GM20000 (cell line): ENCODE measurements at places on chromosomes 7 and 10.

GRCh38 chr7:120720317-120720716 lies 137.6 kb downstream of the TSPAN12 start:
- DNase-seq: no peak

DNA sequence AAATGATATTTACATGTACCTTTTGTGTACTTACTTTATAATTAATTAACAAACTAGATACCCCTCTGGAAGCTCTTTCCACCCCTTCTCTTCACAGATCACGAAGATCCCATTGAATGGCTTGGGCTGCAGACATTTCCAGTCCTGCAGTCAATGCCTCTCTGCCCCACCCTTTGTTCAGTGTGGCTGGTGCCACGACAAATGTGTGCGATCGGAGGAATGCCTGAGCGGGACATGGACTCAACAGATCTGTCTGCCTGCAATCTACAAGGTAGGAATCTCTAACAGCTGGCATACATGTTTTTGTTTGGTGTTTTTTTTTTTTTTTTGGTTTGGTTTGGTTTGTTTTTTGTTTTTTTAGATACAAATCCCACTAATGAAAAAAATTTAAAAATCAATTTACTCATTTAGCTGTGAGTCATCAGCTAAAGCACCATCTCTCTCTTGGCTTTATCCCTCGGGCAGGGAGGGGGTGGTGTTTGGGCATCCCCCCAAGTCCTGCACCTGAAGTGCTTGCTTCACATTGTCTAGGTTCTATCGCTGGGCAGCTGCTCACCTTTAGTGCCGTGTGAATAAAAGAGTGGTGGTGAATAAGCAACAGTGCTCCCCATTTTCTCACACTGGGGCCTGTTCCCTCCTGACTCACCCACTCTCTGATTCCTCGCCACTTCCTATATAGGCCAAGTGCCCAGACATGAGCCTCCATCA lies 68.9 kb downstream of the MET start:
- no peak for DNase-seq

- no peak for DNase-seq
Measured at GRCh38 chr10:118511711-118512110, 83.7 kb downstream of the PRLHR start.

- no peak for DNase-seq
Measured at GRCh38 chr7:2468227-2468626, 8.0 kb downstream of the GRIFIN start.

- DNase-seq: no peak
Measured at GRCh38 chr10:97882142-97883091, 32.8 kb downstream of the GOLGA7B start.

- no peak for DNase-seq
Measured at GRCh38 chr10:266974-267425, 131.7 kb downstream of the ZMYND11 start.

DNA sequence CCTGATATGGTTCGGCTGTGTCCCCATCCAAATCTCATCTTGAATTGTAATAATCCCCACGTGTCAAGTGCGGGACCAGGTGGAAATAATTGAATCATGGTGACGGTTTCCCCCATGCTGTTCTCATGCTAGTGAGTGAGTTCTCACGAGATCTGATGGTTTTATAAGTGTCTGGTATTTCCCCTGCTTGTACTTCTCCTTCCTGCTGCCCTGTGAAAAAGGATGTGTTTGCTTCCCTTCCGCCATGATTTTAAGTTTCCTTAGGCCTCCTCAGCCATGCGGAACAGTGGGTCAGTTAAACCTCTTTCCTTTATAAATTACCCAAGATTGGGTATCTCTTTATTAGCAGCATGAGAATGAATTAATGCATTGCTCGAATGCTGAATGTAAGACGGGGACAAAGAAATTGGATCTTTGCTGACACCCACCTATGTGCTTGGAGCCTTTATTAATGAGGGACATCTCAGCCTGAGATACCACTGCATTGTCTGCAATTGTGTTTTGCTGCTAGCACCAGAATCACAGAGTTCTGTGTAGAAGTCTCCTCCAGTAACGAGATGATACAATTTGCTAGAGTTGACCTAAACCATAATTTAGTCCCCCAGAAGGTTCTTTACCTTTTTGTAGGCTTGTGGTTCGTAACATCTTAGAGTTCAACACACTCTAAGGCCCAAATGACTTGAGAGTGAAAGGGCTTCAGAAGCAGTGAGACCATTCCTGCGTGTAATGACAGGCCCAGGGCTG lies 28.6 kb downstream of the SLC35B4 start:
- DNase-seq: no peak

GRCh38 chr10:97089209-97089870 lies 96.4 kb downstream of the SLIT1 start:
- no peak for DNase-seq

DNA sequence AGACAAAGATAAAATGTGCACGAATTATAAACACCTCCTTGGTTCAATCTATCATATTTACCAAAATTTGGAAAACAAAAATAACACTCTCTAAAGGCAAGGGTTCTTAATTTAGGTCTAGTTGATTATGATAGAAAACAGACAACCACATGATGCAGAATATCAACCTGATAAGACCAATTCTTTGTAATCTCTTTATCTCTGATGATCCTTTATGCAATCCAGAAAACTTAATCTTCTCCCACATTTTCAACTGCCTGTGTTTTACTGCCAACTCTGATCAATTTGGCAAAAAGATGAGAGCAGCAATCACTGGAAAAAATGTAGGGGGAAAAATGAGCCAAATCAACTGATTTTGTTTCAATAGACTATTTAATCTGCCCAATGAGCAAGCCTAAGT lies 148.5 kb downstream of the LRRN3 start:
- DNase-seq: no peak

GRCh38 chr7:105354383-105354782 lies 34.3 kb downstream of the SRPK2 start:
- DNase-seq: no peak

DNA sequence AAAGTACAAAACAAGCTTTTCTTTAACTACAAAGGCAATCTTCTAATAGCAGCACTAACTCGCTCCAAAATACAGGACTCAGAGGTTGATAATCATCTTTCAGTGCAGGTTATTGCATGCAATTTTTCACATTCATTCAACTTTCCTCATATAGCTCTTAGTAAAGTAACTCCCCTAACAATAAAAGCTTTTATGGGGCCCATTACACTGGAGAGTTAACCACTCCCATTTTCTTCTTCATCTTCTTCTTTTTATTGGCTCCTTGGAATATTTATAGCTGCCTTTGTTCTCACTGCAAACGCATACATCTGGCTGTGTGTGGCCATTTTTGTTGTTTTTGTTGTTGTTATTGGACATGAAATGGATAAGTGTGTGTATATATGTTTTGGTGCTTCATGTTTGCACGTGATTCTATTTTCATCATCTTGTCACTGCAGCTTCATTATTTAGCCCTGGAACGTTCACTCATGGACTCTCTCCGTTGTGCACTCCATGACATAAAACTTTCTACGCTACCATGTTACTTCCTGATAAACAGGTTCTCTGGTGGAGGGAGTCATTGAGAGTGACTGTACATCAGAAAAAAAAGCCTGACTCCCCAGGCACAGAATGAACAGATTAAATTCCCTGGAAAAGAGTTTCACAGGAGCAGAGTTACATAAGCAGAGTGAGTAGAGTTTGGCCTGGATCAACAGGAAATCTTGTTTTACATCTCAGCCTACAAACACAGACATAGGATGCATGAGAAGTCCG lies 236.4 kb upstream of the SP4 start:
- no peak for DNase-seq

DNA sequence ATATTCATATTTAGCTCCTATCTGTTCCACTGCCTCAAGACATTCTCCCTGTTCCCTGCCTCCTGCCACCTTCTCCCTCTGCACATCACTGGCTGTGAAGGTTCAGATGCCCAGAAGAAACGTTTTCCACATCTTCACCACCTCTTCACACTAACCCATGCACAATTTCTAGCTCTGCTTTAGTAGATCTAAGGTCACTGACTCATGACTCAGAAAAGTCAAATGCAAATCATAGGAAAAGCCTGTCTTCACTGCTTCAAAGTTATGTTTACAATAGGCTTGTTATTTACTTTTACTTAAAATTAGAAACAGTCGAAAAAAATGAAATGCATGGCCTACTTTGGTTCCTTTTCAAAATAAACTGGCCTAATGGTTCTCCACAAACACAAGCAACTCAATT lies 2.5 kb downstream of the SCRN1 start:
- no peak for DNase-seq
